LHCN-M2 (cell line): ENCODE measurements at places on chromosomes 3 and 15. TPM values are rescaled to one million over a fixed set of nuclear protein-coding genes. Genes with fewer than 3 reads are reported as not detected.
A peak's percentile ranks its signal among the peaks of the same experiment; 100 is the strongest.

Gene SLC28A2
- total RNA-seq = not detected in 2 replicates

Gene CLRN1
- total RNA-seq = not detected in 2 replicates

- DNase-seq = no peak
Observed at GRCh38 chr3:186529201-186529999, 14.8 kb downstream of the CRYGS start.

Gene COL6A5
- under 0.01 and 0.34 TPM in 2 replicates for total RNA-seq

DNA sequence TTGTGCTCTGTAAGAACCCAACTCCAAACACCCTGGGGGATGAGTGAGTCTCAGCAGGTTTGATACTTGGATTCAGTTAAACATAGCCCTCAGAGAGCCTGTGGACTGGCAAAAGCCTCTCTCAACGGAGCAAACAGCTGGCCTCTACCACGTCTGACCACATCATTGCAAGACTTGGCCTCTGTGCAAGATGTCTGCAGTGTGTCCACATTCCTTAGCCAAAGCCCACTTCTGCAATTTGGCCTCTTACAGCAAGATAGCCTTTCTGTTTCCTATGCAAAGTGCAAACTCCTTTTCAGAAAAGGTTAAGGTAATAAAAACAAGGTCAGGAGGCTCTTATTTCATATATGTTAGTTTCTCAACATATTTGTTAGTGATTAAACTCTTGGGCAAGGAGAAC lies 27.9 kb downstream of the FBN1 start:
- DNase-seq = peak; percentile 94

GRCh38 chr3:45968706-45969105 lies 25.4 kb downstream of the CXCR6 start:
- no peak for DNase-seq

Gene SLC9C1
- total RNA-seq = not detected in 2 replicates

DNA sequence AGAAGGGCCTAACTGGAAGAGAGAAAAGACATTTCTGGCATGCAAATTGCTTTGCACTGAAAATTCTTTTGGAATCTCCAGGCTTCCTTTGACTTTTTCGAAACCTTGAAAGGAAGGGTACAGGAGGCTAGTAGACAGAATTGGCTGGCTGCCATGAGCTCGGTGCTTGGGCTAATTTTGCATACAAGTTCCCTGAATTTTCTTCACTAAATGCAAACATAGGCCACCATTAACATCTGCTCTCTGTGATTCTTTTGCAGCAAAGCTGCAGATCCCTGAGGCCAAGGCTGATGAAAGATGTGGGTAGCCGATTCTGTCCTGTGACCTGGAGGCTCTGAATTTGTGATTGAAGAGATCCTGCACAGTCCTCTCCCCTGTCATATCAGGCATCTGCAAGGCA lies 247.8 kb upstream of the MCTP2 start:
- no peak for DNase-seq

GRCh38 chr3:23256741-23257435 lies 53.8 kb downstream of the UBE2E2 start:
- no peak for DNase-seq

Gene TIMP4
- total RNA-seq = 0.46 and 0.51 TPM in 2 replicates

- DNase-seq = no peak
Observed at GRCh38 chr15:87470923-87471322, 785.6 kb downstream of the NTRK3 start.

DNA sequence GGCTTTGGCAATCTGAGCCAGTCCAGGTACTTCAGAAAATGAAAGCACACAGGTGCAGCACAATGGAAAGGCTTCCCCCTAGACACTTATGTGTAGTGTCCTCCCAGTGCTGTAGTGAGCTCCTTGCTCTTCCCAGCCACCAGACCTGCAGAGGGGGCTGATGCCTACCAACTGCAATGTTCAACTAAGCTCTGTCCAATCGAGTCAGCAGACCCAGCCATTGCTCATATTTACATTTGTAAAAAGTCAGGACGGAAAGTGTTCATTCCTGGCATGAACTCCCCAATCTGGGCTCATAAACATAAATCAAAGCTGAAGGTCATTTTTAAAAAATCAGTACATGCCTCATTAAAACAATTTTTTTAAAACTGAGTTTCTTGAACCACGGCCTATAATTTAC lies 73.0 kb downstream of the FOXP1 start:
- DNase-seq = peak; percentile 41

- no peak for DNase-seq
Observed at GRCh38 chr3:184946917-184947316, 135.0 kb downstream of the VPS8 start.

Gene BCHE
- total RNA-seq = 0.19 and 0.29 TPM in 2 replicates

DNA sequence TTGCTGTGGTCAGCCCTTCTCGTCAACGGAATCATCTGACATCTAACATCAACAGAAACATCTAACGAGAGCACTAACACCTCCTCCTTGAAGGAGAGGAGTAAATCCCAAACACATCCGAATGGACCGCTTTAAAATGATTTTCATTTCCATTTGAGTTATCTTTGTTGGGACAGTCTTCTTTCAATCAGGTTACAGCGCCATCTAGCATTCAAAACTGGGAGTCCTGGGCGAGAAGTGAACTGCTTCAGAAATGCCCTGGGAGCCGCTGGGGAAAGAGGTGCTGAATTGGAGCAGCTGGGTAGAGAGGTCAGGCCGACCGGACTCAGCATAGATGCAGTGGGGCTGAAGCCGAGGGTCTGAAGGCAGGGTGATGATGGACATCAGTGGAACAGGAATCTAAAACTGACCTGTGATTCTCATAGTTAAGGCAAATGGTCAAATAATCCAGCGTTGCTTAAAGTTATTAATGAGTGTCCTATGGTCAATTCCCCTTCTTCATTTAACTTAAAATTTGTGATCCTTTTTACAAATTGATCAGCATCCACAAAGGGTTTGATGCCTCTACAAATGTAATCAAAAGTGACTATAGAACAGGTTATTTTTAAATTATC lies 170.0 kb upstream of the NDN start:
- DNase-seq = no peak

Gene SLCO2A1
- 0.11 and 0.32 TPM in 2 replicates for total RNA-seq

DNA sequence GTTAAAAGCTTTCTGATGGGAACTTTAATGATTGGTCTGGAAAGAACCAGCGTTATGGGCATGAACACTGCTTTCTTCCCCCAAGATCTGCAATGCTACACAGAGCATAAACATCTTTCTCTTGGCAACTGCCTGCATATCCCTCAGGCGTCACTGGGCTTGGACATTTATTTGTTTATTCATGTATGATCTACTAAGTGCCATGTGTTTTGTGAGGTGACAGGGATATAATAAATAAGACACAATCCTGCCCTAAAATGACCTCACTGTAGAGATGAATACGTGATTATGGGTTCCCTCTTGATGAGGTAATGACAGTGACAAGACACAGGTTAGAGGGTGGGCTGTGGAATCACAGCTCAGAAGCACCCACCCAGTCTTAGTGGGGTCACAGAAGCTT lies 485.3 kb downstream of the PDCD6IP start:
- no peak for DNase-seq

Gene SLC38A3
- total RNA-seq = 1.1 TPM in 1 of 2 replicates, not detected in the other

Gene AGTR1
- total RNA-seq = 5.1 and 6.4 TPM in 2 replicates

GRCh38 chr15:56968821-56969220 lies 50.4 kb downstream of the TCF12 start:
- DNase-seq = no peak

DNA sequence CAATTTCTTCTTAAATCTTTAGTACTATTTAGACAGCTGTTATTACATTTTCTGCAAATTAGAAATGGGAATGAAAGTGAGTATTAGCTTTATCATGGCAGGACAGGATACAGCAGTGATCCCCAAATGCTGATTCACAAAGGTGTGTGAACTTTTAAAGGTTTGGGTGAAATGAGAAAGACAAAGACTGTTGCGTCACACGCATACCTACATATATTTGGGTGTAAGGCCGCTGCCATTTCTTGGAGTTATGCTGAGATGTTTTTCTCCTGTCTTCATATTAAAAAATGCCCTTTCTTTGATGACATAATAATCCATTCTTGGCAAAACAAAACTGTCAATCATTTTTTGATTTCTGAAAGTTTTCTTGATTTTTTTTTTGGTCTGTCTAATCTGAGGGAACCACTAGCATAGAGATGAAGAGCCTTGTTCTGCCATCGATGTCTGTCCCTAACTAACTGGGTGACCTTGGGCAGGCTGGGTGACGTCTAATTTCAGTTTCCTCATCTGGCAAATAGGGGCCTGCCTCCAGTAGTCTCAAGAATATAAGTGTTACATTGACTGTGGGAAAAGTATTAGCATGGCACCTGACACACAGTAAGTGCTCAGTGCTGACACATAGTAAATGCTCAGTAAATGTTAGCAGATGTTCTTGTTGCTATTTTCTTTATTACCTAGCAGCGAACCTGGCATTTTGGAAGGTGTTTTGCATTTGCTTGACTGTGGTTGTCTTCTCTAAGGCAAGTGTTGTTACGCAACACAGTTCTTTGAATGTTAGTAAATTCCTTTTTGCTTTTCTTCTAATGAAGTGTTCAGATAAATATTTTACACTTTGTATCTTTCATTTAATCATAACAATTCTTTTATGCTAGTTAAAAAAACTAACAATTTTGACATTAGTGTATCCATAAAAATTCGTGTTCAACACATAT lies 5.0 kb downstream of the MITF start:
- no peak for DNase-seq

- DNase-seq = no peak
Observed at GRCh38 chr15:75193272-75193671, 8.4 kb upstream of the C15orf39 start.

GRCh38 chr3:181358562-181358961 lies 353.2 kb upstream of the SOX2 start:
- no peak for DNase-seq

DNA sequence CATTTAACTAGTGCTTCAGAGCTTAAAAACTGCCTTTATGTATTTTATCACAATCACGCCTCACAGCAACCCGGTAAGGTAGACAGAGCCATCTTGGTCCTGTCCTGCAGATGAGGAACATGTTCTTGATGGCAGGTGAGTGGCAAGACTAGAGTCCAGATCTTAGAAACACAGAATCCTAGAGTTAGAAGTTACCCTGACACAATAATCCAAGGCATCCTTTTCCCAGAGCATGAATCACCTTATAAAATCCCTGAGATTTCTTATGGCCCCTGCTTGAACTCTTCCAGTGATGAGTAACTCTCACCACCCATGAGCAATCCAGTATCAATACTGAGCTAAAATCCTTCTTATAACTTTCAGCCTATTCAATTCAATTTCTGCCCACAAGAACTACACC lies 16.9 kb downstream of the POPDC2 start:
- DNase-seq = peak; percentile 84

Gene UACA
- 41.1 and 48.2 TPM in 2 replicates for total RNA-seq

- DNase-seq = no peak
Observed at GRCh38 chr15:68554721-68555678, 23.8 kb upstream of the CORO2B start.

DNA sequence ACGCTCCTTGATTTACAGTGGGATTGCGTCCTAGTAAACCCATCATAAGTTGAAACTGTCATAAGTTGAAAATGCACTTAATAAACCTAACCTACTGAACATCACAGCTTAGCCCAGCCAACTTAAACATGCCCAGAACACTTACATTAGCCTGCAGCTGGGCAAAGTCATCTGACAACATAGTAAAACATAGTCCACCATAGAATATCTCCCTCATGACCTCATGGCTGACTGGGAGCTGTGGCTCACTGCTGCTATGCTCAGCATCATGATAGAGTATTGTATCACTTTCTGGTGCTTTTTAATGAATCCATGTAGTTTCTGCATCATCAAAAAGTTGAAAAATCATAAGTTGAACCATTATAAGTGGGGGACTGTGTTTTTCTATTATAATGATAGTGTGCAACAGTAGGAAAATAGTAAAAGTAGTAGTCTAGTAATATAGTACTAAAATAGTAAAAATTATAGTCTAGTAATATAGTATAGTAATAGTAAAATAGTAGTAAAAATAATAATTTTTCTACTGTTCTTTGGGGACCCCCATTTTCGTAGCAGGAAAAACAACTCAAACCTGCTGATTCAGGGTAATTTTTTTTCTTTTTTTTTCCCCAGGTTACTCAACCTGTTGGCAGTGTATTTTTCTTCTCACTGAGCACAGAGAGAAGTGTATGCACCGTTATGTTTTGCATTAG lies 233.5 kb downstream of the MYRIP start:
- DNase-seq = no peak

Gene FEZF2
- total RNA-seq = not detected in 2 replicates

GRCh38 chr15:57640930-57641682 lies 49.4 kb downstream of the MYZAP start:
- peak; percentile 24 for DNase-seq

Gene C3orf70
- total RNA-seq = 0.06 TPM in 2 replicates

Gene LRRC31
- not detected in 2 replicates for total RNA-seq

- DNase-seq = peak; percentile 87
Observed at GRCh38 chr3:49929291-49930167, at the start of gene MON1A. Gene MON1A (minus strand): TSS chr3:49929811. CDS start chr3:49913346, 16,465 bp downstream.

DNA sequence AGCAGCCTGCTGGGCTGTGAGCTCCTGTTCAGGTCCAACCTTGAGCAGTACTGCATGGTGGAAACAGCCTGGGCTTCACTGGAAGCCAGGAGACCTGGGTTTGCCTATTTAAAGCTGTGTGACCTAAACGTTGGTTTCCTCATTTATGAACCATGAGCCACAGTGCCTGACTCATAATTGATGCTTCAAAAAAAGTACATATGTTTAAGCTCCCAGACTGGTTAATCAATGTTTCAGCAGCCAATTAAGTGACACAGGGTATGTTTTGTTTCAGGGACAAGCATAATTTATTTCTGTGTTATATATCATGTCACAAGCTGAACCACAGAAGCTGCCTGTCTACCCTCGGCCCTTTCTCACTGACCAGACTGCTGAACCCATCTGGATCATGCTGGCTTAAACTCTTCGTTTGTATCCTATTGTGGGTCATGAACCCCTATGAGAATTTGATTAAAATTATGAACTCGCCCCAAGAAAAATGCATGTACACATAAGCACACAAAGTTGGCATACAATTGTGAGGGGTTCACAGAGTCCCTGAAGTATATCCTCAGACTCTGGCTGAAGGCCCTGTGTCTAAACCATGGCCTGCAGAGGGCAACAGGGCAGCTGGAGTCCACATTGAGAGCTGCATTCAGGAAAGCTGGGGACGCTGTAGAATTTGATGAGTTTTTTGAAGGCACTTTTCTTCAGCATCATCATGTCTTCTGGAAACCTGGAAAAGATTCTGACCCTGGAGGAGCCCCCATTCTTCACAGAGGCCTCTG lies 23.7 kb downstream of the HDC start:
- peak; percentile 29 for DNase-seq
